Stimulated activated CD8-positive, alpha-beta memory T cell treated with anti-CD3 and anti-CD28 coated beads, Interleukin-4, amount 100 ng/mL, for 24 hours (primary cell): ENCODE measurements at places on chromosomes 3 and 15.
A peak's percentile ranks its signal among the peaks of the same experiment; 100 is the strongest.

DNA sequence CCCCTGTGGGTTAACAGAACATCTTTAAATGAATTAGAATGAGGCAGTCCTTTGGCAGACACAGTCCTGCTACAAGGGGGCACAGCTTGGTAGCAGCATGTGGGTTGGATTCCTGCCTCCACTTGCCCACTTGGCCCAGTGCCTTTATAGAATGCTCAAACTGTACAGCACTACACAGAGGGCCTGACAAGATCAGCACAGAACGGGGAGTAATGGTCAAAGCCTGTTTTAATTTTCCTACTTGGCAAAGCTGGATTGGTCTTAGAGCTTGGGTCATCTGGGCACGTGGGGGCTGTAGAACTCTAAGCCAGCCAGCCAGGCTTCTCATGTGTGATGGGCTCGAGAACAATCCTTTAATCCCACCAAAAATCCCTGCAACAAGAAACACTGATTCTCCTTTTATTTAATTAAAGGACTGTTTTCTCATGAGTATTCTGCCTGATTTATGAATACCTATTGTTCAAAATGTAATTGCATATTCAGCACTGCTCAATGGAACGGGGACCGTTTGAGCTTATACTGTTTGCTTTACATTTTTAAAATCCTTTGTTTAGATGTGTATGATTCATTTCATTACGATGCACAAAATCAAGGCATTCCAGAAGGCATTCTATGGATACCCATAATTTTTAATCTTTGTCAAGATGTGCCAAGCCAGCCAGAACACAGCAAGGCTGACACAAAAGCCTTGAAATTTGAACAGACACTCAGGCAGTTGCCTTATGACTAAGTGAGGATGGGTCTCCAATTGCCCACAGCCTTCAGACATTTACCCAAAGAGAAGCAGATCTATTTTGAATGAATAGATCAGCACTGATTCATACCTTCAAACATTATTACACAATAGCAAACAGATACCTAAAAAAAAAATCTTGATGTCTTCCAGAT is 249.3 kb upstream of the TGFBR2 start:
- no peak for DNase-seq

DNA sequence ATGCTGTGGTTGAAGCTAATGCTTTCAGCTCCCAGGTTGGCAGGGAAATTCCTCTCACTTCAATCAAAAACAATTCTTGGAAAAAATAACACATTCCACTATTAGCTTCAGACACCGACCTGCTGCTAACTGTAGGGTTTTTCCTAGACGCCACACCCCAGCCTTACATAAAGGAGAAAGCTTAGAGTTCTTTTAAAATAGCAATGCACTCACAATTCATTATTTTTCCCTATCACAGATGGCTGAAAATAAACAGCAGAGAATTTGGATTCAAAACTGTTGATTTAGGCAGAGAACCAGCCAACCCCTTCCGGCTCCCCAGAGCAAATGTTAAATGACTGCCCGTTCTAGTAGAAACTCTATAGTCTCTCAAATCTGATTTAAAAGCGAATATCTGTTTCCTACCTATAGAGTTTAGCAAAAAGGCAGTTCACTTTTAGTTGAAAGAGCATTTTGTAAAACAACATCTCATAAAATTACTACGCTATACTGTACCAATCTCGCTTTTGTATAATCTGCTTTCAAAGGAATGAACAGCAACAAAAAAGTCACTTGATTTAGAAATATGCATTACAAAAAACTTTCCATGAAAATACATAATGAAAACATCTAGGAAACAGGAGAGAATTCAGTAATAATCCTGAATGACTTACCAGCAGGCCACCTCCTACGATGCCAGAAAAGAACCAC is 586 bp downstream of the TM4SF1 start:
- no peak for DNase-seq

- no peak for DNase-seq
Observed at GRCh38 chr3:71050166-71050537, 533.4 kb downstream of the FOXP1 start.

DNA sequence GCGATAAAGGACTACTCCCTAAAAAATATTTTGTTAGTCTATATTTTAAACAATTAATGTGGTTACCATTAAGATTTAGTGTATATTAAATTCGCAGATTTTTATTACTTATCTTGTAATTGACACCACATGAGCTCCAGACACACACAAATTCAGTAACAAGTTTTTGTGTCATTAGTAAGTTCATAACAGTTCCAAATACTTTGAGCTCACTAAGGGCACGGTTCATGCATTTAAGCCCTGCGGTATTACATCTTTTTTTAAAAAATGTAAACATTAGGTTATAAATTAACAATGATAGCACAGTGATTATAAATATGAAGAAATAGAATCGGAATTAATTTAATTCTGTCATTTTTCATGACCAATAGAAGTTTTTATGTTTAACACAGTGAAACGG is 317.3 kb downstream of the ZNF385D start:
- DNase-seq, result no peak

GRCh38 chr3:194481103-194481502 is 5.7 kb downstream of the ATP13A3 start:
- no peak for DNase-seq

- no peak for DNase-seq
Observed at GRCh38 chr3:55819005-55819404, 331.9 kb upstream of the WNT5A start.

DNA sequence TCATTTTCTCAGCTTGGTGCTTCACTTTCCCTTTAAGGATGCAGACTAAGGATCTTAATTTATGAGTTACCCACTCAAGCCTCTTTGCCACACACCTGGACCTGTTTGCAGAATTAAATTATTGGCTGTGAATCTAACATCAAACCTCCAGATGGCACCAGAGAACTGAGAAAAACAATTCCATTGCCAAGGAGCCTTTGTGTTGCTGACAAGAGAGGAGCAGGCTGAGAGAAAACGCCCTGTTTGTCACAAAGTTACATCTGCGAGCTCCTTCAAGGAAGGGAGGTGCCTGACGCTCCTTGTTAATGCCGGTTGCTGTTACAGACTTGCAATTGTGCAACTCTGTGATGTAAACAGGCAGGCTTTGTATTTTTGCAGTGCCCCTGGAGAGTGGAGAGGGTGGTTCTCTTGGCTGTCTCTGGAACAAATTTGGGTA is 36.3 kb upstream of the TMC3 start:
- DNase-seq, result no peak

DNA sequence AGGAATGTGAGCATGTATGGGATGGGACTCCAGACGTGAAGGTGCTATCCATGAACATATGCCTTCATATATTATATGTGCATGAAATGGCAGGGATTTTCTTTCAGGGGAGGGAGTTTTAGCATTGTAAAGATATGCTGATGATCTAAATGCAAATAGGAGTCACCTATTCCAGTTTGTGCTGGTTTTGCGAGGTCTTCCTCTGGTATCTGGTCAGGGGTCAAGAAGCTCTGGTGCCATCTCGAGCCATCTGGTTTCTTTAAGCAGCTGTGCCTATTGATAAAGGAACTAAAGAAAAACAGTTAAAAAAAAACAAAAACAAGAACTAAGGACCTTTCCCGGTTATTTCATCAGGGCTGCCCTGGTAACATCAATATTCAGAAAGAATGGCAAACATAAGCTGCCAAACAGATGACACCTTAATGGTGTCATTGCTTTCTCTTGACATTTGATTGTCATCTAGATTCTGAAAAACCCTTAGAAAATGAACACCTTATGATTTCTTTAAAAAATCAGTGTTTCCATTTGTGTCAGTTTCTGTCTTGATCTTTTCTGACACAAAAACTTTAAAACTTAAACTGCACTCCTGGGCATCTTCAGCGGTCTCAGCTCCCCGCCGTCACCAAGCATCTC is 22.7 kb downstream of the APH1B start:
- no peak for DNase-seq

- no peak for DNase-seq
Observed at GRCh38 chr3:139189943-139190342, 145.3 kb upstream of the PRR23C start.

- DNase-seq, result no peak
Observed at GRCh38 chr15:67397139-67397538, 123.8 kb upstream of the C15orf61 start.

DNA sequence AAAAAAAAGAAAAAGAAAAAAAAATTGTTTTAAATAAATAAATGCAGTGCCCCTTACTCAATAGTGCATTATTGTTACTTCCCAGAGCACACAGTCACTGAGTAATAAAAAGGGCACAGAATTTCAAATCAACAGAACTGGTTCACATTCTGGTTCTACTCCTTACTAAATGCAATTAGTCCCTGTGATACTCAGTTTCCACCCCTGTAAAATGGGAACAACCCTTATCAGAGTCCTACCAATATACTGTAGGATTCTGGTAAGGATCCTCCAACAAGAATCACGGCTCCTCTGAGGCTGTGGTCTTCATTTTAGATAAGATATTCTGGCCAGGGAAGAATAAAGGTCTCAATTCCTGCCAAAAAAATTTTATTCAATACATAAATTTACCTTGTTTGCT is 50.7 kb downstream of the ITGB5 start:
- no peak for DNase-seq

DNA sequence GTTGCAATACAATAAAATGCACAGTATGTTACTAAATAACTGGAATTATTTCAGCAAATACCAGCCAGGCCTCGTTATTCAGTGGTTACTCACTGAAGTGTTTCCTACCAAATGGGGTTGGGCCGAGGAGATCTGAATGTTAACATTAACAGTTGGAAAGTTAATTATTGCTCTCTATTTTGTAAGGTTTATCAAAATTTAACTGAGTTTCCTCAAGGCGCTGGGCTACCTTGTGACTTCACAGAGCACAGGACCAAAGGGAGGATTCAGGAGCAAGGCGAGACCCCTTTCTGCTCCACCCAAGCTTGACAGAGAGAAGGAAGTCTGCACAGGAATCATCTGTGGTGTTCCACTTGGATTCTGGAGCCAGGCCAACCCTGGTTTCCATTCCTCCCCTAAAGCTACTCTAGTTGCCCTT is 21.6 kb downstream of the ADAMTS9 start:
- no peak for DNase-seq

DNA sequence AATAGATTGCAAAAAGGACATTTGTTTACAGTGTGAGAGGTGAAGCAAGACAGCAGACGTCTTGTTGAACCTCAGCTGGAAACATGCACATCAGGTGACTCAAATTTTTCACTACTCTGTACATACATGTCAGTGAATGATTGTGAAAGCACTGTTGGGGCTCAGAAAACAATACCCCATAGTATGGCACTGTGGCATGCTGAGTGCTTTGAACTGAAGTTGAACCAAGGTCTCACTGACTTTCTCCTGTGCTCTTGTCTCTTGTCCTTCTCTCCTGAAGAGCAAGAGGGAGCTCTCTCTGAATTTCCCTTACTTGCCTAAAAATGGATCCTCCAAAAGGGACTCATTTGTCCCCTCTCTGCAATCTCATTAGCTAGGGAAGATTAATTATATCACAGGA is 24.5 kb upstream of the NEDD4 start:
- DNase-seq, result no peak

DNA sequence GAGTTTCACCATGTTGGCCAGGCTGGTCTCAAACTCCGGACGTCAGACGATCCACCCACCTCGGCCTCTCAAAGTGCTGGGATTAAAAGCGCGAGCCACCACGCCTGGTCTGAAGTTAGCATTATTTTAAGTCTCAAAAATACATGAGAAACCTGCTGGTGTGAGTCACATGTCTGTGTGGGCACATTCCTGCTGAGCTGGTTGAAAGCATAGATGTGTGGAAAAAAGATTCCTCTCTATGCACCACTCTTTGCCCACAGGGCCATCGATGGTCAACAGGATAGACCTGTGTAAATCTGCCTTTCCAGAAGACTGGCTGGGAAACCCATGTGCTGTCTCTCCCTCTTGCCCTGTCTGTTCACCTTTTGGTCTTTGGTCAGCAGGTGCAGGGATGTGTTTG is 63.5 kb downstream of the CHRD start:
- no peak for DNase-seq

DNA sequence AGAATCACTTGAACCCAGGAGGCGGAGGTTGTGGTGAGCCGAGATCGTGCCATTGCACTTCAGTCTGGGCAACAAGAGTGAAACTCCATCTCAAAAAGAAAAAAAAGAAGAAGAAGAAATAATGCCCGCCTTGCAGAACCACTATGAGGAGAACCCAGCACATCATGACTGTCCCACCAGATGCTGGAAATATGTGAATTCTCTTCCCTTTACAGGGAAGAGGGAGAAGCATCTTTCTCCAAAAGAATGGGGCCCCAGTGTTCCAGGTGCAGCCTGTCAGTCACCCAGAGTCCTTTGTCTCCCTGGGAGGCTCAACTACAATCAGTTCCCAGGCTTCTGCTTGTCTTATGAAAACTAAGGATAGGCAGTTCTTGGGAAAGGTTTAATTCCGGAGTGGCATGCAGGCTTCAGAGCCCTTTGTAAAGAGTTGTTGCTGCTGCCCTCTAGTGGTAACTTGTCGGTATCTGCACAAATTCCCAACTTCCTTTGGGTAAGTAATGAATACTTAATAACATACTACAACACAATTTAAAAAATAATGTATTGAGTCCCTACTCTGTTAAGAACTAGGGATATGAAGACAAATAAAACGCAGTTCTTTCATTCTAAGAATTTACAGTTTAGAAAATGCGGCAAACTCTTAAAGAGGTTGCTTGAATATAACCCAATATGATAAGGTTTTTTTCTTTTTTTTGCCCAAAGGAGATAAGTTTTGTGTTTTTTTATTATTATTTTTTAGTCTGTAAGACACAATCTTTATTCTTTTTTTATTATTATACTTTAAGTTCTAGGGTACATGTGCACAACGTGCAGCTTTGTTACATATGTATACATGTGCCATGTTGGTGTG is 18.6 kb upstream of the TICRR start:
- peak; percentile 31 for DNase-seq

DNA sequence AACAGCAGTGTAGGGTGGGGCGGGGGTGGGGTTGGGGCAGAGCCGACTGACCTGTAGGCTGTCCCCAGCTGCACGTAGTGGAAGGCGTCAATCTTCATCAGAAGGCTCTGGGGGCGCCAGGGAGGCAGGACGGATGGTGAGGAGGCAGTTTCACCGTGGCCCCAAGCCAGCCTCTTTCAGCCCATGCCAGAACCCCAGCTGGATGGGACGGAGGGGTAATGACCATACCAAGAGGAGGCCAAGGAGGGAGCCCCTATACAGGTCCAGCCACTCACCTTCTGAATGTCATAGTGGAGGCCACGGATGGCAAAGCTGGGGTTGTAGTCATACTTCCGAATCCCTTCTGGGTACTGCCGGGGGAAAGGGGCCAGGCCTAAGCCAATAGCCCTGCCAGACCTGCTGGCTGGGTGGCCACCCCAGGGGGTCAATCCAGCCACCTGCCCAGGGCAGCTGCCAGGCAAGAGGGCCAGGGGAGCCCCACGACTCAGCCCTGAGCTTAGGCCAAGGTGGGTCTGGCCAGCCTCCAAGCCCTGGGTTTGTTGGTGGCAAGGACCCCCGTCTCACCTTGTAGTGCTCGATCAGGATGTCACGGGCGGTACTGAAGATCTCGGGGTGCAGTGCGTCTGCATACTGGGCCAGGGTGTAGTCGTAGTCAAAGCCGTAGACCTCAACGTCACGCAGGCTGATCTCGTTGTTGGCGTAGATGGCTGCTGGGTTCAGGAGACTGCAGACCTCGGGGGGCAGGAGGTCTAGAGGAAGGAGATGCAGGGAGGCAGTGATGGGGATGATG is 4.9 kb downstream of the NT5DC2 start:
- DNase-seq, result no peak
